Activated CD4-positive, alpha-beta T cell treated with anti-CD3 and anti-CD28 coated beads, Interleukin-2, amount 50 U/mL, for 4 hours (primary cell): ENCODE measurements at places on chromosomes 16 and 17.

DNA sequence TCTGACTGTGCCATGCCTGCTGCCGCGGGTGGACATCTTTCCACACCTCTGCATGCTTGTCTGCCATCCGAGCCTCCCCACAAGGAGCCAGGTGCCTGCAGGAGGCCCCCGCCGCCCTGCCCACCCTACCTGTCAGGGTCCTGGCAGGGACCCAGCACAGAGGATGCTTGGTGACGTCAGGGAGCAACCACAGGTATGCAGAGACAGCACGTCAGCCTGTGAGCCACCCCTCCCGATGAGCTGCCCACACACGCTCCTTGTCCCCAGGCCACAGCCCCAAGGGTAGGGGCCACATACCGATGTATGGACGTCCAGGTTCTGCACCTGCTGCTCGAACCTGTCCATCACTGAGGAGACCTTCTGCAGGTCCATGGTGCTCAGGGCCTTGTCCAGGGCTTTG is 10.6 kb downstream of the CHMP1A start:
- no peak for DNase-seq

GRCh38 chr16:22664132-22664531 is 149.8 kb upstream of the HS3ST2 start:
- no peak for DNase-seq

DNA sequence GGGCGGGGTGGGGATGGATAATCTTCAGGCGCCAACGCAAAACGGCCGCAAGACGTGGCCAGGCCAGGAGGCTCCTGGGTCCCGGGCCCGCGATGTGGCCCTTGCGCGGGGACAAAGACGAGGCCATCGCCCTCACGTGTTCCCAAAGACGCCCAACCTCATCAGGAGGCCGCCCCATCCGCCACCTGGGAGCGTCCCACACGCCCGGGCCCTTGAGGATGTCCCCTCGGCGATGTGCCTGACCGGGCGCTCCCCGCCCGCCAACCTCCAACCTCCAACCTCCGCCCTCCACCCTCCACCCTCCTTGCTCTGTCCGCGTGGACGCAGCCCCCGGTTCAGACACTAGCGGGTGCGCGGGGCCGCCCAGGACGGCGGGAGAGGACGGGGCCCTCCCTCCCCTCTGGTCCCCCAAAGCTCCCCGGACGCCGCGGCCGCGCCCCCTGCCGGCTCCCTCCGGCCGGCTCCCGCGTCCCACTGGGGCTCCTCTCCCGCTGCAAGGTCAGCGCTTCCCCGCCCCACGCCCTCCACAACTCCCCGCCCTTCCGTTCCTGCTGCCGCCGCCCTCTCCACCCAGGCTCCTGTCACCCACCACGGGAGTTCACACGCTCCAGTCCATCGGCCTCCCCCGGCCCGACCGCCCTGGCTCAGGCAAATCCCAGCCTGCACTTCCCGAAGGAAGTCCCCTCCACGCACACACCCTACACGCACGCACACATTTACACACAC is 250.8 kb upstream of the RPL38 start:
- DNase-seq: peak; percentile 4

- DNase-seq: no peak
Observed at GRCh38 chr16:50696126-50696525, 2.7 kb downstream of the NOD2 start.

DNA sequence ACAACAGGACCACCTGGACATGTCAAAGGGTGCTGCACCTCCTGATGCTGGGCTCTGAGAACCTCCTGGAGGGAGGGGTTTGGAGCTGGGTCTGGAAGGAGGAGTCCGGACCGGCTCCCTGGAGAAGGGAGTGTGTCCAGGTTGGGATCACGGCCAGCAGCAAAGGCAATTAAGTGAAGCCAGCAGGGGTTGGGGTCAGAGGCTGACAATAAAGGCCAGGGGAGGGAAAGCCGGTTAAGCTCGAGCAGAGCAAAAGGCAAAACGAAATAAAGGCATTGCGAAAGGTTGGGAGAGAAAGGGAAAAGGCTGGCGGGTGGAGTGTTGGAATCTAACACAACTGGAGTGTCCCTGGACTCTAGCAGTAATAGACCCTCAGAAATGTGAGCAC is 992 bp upstream of the CACNG4 start:
- DNase-seq: no peak

DNA sequence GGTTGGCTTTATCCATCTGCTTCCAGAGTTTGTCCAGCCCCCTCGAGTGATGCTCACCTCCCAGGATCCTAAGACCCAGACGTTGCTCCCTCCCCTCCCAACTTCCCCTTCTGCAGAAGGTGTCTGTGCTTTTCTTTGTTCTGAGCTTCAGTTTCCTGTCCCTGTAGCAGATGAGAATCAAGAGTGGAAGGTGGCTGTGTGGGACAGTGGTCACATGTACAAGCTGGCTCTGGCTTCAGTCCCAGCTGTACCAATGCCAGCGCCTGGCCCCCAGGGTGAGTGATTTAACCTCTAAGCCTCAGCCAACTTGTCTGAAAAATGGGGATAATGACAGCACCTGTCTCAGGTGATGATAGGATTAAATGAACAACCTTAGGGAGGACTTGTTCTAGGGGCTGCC is 7.7 kb downstream of the PRR15L start:
- no peak for DNase-seq

- no peak for DNase-seq
Observed at GRCh38 chr16:81181013-81181720, 57.3 kb upstream of the BCO1 start.

DNA sequence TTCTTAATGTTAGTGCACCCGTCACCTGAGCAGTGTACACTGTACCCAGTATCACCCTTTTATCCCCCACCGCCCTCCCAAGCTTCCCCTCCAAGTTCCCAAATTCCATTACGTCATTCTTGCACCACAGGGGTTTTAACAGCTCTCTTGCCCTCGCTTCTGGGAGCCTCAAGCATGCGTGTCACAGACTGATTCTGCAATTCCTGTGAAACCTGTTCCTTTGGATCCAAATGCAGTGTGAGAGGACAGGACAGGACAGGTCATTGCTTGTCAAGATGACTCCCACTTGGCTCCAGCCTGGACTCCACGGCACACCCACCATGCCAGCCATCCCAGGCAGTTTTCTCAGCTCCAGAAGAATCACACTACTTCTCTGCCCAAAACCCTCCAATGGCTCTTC is 44.1 kb downstream of the CYB5D2 start:
- no peak for DNase-seq

- no peak for DNase-seq
Observed at GRCh38 chr16:58636466-58636865, 6.8 kb upstream of the CNOT1 start.

- no peak for DNase-seq
Observed at GRCh38 chr16:10852948-10853347, 24.1 kb upstream of the CIITA start.

GRCh38 chr16:77213542-77214106 is 14.4 kb downstream of the SYCE1L start:
- DNase-seq: no peak

- no peak for DNase-seq
Observed at GRCh38 chr17:78106211-78106610, 22.3 kb downstream of the TMC6 start.

DNA sequence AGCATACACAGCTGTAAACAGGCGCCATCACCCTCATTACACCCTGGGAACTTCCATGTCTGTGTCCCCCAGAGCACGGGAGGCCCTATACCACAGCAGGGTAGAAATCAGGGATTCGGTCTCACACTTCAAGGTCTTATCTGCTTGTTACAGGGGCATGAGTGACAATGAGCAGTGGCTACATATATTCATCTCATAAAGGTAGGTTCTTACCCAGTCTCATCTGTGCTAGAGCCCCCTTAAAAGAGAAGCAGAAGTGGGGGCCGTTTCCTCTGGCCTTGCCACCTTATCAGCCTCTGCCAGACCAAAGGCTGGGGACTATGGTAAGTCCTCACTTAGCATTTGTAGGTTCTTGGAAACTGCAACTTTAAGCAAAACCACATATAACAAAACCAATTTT is 46.5 kb downstream of the IRX5 start:
- no peak for DNase-seq

- DNase-seq: no peak
Observed at GRCh38 chr16:74053826-74054225, 242.8 kb upstream of the PSMD7 start.

- DNase-seq: no peak
Observed at GRCh38 chr16:12272264-12272663, 295.7 kb downstream of the SNX29 start.
